ENCODE measurements at places on chromosomes 3 and 15.

- peak; percentile 52 for DNase-seq
Measured at GRCh38 chr3:129485721-129486663, 42.4 kb upstream of the RHO start.

DNA sequence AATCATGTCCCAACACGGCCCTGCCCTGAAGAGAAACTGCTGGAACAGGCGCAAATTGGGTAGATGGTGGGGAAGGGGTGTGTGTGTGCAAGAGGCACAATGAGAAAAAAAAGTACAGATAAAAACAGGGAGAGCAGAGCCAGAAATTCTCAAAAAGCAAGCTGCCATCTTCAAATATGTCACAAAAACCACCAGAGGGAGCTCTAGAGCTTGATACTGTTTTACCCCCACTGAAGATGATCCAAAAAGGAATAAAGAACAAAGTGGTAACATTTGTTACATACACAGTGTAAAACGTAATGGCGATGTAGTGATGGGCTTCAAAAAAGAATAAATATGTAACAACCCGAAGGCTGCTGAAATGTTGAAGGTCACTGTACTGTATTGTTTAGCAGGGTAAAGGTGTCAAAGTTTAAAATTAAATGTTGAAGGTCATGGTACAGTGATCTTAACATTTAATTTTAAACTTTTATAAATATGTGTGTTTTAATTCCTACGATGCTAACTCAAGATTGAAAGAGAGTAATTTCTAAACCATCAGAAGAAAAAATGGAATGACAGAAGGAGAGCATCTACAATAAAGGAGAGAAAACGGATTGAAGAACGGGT, 6.0 kb downstream of the SNRPA1 start:
- peak; percentile 32 for DNase-seq

GRCh38 chr3:151538456-151539393, 77.9 kb upstream of the IGSF10 start:
- DNase-seq: peak; percentile 89

DNA sequence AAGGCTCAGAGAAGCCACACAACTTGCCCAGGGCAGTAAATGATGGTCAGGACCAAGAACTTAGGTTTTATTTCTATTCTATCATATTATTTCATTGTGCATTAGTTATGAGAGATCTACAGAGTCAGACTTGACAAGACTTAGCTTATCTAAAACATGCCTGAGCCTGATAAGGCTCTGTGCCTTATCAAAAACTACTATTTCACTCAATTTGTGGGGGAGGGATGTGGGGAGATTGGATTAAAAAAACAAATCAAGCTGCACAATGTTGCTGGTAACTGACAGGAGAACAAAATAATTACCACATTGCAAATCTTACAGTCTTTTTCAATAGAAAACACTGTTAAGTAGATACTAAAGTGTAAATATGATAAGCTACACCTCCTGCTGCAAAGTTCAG, 16.0 kb downstream of the HACD2 start:
- DNase-seq: peak; percentile 6

GRCh38 chr3:179961071-179961702, 75.5 kb downstream of the PEX5L start:
- DNase-seq: no peak

DNA sequence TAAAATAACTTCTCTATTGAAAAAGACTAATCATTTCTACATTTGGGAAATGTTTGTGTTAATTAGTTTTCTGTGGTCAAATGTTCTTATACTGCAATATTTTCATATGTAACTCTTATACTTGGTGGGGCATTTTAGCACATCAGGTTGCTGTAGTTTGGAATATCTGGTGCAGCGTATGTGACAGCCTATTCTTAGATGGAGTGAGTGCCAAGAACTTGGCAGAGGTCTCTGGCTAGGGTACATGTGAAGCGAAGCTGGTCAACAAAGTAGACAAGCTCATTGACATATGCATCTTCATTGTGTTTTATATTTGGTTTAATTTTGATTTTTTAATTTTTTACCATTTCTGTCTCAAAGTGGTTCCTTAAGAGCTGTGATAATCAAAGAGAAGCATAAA, 53.2 kb downstream of the CHAC1 start:
- DNase-seq: no peak

- DNase-seq: no peak
Measured at GRCh38 chr3:54424292-54424691, 301.9 kb downstream of the CACNA2D3 start.

GRCh38 chr15:71334873-71335272, 219.6 kb downstream of the THSD4 start:
- no peak for DNase-seq

DNA sequence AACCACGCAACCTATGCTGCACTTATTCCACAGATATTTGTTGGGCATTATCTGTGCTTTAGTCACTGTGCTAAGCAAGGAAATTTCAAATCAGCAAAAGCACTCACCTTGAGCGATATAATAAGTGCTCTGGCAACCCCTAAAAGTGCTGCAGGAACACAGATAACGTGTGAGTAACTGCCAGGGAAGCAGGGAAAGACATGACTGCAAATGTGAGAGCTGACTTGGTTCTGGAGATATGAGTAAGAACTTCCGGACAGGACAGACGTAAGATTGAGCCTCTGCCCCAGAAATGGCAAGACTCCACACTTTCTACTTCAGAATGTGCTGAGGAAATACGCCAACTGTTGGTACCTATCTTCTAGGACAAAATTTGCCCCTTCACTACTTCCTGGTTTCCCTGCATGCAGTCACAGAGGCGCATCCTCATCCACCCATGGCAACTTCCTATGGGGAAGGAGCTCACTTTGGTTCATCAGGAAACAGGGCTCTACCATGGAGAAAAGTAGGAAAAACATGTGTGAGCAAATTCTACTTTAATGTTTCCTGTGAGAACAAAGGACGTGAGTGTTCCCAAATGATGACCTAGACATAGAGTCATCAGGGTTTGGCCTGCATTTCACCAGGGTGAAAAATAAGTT, 41.7 kb downstream of the AQP9 start:
- DNase-seq: no peak

Data from umbilical cord (tissue), 2 donors.